ENCODE measurements at places on chromosomes 1 and 21.
A peak's percentile ranks its signal among the peaks of the same experiment; 100 is the strongest.

DNA sequence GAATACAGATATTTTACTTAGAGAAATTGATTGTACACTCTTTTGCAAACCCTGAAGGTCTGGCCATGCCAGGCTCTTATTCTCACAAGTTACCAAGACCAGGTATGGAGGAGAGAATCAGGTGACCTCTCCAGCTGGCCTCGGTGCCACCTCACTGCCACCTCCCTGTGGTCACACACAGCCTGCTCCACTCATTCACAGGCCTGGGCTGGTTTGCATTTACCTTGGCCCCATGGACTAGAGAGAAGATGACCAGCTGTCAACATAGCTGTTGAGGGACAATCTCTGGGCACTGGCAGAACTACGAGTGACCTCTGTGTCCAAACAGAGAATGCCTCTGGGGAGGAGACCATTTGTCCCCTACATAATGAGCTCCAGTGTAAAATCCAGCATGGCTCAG lies 291.2 kb upstream of the RUNX1 start:
- peak; percentile 11 for DNase-seq

DNA sequence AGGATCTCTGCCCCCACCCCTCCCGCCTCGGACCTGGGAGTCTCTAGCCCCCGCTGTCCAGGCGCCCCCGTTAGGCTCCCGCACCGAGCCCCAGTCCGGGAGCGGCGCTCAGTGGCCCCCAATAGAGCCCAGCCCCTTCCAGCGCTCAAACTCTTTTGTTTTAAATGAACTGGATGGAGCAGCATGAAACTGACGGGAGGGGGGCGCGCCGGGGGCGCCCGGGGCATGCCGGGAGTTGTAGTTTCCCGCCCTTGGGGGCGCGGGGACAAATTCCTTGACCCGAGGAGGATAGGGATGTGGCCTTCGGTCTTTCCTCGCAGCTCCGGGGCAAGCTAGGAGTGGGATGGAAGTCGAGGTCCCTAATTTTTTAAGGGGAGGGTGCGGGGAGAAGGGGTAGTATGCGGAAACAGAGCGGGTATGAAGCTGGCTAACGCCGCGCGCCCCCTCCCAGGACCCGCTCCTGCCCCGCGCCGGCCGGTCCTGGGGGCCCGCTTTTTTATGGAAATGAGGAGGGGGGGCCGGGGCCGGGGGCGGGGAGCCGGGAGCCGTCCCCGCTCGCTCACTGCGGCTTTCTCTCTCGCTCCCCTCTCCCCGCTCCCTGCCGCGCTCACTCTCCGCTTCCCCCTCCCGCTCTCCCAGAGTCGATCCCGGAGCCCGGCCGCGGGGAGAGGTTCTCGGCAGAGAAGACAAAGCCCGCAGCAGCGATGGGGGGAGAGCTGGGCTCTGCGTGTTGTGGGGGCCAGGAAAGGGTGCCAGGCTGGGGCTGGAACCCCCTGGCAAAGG lies at the start of gene MEX3A:
Gene MEX3A, minus strand, starts transcription at position 157 of the 783 bp plus-strand sequence. CDS start 467 bp downstream, outside the sequence.
- DNase-seq, result peak; percentile 76

DNA sequence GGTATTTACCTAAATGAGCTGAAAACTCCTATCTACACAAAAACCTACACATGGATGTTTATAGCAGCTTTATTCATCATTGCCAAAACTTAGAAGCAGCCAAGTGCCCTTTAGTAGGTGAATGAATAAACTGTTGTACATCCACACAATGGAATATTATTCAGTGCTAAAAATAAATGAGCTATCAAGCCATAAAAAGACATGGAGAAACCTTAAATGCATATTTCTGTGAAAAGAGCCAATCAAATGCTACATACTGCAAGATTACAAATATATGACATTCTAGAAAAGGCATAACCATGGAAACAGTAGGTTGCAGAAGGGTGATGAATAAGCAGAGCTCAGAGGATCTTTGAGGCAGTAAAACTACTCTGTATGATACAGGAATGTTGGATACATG lies 23.3 kb downstream of the ABCB10 start:
- DNase-seq, result no peak

GRCh38 chr1:29331309-29331708 lies 95.0 kb downstream of the PTPRU start:
- DNase-seq, result no peak

DNA sequence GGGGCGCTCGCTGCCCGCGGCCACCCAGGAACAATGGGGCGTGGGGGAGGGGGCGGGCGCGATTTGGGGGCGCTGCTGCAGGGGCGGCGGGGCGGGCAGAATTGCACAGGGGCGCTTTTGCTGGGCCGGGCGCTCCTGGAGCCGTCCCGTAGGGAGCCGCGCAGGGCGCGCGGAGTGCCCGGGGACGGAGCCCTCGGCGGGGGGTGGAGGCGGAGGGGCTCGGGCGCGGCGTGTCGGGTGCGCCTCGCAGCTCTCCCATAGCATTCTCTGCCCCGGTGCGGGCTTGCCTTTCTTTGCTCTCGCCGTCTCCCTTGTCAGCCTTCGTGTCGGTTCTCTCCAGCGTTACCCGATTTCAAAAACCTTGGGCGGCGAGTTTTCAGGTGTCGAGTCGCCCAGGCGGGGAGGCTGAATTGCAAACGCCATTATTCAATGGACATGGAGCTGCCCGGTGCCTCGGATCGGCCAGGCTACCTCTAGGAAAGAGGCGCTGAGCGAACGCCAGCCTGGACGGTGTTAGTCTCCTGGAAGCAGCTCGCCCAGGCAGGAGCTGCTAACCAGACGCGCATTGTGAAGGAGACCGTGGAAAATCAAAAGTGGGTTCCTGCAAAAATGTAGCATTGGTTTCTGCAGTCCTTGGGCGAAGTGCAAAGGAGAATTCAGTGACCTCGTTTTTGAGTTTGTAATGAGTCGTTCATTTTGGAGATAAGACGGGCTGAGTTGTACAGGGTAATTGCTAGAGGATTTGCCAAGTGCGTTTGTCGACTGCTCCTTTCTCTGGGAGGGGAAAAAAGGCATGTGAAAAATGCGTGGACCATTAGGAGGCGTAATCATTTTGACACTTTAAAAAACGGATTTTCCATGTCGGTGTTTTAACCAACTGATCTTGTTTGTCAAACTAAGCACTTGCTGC lies 626 bp downstream of the CXADR start:
- DNase-seq, result peak; percentile 57

GRCh38 chr1:43648876-43649477 lies 972 bp upstream of the KDM4A start:
- DNase-seq, result no peak

DNA sequence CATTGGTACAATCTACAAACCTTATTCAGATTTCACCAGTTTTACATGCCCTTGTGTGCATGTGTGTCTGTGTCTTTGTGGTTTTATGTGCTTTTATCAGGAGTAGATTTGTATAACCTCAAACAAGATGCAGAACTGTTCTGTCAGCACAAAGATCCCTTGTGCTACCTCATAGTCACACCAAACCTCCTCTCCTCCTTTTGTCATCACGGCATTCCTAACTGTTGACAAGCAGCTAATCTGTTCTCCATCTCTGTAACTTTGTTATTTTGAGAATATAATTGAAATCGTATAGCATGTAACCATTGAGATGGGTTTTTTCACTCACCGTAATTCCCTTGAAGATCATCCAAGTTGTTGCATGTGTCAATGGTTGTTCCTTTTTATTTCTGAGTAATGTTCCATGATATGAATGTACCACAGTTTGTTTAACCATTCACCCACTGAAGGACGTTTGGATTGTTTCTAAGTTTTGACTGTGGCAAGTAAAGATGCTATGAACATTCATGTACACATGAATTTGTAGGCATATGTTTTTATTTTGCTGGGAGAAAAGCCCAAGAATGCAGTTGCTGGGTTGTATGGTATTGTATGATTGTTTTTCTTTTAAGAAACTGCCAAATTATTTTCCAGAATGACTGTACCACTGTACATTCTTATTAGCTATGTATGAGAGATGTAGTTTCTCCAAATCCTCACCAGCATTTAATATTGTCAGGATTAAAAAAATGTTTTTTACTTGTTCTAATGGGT lies 78.1 kb upstream of the B3GALT2 start:
- DNase-seq, result no peak

- DNase-seq, result no peak
Observed at GRCh38 chr1:47738560-47739182, 258.5 kb downstream of the TRABD2B start.

DNA sequence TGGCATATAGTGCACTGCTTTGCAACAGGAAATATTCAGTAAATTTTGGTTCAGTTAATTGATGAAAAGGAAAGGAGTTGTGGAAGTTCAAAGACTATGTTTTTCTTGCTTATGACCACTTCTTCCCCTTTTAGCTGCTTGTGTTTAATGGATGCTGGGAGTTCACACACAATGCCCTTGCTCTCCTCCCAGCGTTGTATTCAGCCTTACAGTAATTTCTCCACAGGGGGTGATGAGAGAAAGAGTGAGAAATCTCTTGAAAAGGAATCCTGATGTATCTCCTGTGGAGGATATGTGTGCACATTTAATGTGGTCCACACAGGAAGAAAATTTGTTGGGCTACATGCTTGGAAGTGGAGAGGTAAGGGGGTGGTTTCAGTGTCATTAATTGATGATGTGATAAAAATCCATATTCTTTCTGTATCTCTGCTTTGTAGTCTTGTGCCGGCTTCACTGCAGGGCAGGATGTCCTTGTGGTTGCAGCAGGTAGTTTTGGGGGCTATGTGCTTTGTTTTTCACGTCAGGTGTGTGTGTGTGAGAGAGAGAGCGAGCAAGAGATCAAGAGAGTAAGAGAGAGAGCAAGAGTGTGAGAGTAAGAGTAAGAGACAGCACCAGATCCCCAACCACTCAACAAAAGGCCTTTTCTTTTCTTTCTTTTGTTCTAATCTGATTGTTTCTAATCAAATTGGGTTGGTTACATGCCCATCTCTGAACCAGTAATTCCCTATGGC lies 204.4 kb downstream of the RWDD3 start:
- no peak for DNase-seq

All from OCI-LY7 (cell line).